ENCODE measurements at places on chromosomes 2 and 18.

- no peak for DNase-seq
These were observed 257.0 kb downstream of the DPP10 start for GRCh38 chr2:114699423-114699944.

DNA sequence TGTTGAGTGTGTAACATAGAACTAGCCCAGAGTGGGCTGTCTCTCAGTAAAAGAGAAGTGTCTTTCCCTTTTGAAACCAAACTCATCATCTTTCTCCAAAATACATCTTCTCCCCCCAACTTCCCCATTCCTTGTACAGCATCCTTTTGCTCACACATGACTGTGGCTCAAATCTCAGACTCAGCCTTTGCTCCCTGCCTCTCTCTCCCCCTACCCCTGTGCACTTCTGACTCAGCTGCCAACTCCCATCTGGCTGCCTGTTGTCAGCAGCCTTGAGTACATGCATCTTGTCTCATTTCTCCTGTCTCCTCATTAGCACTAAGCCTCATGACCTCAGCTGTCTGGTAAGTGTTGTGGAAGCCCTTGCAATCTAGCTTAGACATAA is 18.1 kb upstream of the MGAT4A start:
- DNase-seq: no peak

DNA sequence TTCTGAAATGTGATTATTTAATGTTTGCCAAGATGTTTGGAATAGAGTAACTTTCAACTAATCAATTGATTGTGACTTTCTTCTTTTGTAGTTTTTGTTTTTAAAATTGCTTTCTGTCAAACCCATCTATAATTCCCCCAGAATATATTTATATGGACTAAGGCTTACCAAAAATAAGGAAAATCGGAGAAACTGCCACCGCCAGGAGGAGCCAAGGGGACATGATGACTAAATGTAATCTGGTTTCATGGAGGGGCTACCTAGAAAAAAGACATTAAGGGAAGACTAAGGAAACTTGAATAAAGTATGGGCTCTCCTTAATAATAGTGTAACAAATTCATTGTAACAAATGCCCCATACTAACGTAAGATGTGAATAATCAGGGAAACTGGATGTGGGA is 19.5 kb downstream of the BOLA3 start:
- no peak for DNase-seq

GRCh38 chr18:50099725-50100407 is 95.1 kb downstream of the MYO5B start:
- no peak for DNase-seq

DNA sequence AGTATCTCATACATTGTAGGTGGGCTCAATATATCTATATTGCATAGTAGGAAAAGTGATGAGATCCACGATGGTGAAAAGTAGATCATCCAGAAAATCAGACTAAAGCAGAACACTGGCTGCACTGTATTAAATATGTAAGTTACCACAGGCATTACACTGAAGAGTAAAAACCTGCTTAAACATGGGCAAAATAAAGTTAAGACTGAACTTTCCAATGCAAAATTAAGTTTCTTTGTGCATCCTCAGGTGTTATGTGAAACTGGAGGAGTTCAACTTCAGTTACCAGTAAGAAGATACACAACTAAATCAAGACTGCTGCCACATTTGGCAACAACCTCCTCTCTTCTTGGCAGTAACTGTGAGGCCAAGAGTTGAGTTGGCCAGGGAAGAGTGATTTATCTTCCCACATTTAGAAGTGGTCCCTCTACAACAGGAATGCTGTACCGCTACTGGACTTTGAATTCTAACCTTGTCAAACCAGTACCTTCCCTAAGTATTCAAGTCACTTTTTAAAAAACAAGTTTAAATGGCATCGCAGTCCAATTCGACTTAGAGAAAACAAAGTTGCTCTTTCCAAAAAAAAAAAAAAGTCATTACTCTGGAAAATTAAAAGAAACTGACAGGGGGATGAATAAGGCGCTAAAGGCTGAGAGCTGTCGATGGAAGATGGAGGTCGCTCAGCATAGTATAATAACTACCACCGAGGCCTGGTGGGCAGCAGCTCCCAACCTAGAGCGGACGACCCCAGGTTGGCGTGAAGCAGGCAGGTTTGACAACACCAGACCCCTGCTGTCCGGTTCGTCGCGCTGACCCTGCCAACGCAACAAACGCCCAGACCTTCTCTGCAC is 1.1 kb downstream of the MAP4K3 start:
- DNase-seq: no peak

DNA sequence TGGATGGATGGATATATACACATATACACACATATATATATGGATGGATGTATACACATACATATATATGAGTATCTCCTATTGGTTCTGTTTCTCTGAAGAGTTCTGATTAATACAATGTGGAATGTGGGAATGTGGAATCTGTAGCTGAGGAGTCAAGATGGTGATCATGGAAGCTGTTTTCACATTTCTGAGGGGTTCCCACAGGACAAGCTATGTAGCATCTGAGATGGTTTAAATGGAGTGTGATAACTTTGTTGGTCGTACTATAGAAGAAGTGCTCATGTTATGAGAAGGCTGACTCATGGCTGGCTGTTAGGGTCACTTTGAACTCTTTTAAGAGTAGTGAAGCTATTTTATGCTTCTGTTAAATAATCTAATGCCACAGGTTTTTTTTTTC is 279.7 kb downstream of the MEIS1 start:
- DNase-seq: no peak

- peak; percentile 40 for DNase-seq
These were observed 13.9 kb downstream of the ARPC2 start for GRCh38 chr2:218230882-218231281.

DNA sequence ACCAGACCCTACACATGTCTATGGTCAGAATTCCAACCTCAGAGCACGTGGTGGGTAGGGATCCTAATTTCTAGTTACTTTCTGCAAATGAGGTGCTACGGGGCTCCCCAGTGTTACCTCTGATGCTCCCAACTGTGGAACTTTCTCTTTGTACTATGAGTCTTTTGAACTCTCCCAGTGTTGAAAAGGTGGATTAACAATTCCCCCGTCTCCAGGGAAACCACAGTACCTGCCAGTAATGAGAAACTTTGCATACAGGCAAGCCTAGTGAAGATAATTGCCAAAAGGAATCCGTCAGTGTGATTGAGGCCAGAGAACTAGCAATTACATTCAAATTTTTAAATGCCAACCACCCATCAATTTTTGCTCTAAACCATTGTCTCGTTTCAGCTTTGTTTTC is 129.0 kb upstream of the FOSL2 start:
- DNase-seq: no peak

DNA sequence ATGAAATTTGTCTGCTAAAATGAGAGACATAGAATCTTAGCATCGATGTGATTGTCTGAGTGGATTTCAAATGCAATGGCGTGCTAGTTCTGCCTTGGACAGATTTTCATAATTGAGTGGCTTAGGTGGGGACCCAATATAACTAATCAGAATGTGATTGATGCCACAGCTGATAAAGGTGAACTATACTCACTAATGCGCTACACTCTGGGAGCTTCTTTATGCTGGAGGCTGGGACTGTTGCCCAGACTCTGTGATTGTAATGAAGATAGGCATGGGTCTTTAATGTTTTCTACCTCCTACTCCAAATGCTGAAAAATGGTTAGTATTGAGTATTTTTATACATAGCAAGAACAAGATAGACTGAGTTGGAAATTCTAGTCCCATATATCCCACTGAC is 339.5 kb upstream of the SLC39A10 start:
- no peak for DNase-seq

DNA sequence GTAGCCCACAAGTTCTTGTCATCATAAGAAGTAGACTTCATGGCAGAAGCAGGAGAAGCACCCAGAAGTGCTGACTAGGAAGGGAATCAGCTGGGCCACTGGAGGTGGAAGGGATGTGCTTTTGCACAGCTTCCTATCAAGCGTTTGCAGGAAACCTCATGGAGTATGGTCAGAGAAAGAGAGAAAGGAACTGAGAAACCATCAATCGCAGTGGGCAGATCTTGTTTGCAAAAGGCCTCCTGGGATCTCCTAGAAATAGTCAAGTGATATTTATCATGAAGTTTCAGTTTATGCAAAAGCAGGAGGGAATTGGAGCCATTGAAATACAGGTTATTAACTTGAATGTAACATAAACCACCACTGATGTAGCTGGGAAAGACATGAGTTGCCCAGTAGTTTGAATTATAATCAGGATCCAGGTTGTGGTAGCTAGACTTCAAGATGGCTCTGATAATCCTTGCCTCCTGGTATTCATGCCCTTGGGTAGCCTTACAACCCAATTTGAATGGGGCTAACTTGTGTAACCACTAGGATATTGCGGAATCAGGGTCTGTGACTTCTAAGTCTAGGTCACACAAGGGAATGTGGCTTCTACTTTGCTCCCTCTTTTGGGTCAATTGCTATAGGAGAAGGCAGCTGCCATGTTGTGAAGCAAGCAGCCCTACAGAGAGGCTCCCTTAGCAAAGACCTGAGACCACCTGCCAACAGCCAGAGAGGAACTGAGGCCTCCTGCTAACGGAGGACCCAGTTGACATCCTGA is 69.8 kb upstream of the TCF4 start:
- no peak for DNase-seq

DNA sequence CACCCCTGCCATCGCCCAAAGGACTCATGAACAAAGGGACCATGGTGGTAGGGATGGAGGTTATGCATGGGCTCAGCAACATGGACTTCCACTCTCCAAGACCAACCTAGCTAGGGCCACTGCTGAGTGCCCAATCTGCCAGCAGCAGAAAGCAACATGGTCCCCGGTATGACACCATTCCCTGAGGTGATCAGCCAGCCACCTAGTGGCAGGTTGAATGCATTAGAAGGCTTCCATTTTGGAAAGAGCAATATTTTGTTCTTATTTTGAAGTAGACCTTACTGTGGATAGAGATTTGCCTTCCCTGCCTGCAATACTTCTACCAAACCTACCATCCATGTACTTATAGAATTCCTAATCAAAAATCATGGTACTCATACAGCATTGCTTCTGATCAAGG is 99.8 kb downstream of the METTL4 start:
- DNase-seq: no peak

DNA sequence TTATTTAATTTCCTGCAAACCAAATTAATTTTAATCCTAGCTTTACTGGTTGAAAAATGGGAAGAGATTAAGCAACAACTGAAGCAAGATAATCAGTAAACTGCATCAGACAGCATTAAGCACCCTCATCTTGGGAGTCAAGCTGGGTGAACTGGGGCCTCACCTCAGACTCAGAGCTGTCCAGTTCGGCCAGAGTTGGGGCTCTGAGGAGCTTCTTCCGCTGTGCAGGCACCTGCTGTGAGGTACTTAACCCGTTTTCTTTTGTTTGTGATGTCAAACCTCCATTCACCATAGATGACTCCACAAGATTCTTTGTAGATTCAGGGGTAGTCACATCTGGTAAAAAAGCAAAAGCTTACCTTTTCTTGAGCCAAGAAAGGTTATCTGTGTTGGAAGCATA is 71.8 kb downstream of the PRELID3A start:
- no peak for DNase-seq

DNA sequence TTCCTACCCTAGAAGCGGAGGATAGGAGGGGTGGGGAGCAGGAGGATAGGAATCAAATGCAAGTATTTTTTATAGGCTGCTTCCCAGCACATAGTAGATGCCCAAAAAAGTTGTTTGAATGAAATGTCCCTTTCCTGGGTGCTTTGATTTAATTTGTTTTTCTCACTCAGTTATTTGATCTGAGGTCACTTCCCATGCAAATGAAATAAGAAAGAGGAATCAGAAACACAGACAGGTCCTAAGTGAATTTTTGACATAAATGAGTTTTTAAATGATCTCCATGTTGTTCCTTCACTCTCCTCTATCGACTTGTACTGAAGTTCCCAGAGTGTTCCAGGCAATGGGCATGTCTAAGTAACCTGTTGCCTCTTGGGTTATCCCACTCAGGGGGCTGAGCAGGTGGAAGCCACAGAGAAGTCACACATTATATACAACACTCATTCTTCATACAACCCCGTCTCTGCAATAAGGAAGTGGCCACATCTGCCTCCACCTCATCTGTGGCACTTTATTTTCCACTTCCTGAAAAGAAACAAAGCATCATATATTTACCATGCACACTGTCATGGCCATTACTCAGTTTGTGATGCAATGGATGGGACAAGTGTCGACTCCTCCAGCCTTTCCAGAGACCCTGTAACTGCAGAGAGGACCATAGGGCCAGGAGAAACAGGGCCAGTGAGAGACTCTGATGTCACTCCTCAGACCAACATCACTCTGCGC is 81.9 kb upstream of the ZNF397 start:
- no peak for DNase-seq

GRCh38 chr2:230881840-230882239 is 17.1 kb downstream of the ITM2C start:
- no peak for DNase-seq

DNA sequence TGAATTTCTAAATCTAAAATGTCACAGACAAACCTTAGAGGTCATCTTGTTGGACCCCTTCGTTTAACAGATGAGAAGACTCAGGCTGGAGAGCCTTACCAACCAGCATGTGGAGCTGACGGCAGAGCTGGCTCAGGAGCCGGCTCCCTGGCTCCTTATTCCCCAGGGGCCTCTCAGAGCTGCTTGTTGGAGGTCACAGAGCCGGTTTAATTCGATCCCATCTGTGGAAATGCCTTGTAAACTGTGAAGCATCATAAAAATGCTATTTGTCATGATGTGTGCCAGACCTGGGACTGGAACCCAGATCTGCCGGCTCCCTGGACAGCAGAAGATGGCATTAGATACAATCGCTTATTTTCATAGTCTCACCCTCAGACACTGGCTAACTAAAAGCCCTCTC is 8.2 kb upstream of the CIB4 start:
- peak; percentile 25 for DNase-seq

GRCh38 chr2:144480285-144480684 is 39.6 kb downstream of the ZEB2 start:
- DNase-seq: no peak

DNA sequence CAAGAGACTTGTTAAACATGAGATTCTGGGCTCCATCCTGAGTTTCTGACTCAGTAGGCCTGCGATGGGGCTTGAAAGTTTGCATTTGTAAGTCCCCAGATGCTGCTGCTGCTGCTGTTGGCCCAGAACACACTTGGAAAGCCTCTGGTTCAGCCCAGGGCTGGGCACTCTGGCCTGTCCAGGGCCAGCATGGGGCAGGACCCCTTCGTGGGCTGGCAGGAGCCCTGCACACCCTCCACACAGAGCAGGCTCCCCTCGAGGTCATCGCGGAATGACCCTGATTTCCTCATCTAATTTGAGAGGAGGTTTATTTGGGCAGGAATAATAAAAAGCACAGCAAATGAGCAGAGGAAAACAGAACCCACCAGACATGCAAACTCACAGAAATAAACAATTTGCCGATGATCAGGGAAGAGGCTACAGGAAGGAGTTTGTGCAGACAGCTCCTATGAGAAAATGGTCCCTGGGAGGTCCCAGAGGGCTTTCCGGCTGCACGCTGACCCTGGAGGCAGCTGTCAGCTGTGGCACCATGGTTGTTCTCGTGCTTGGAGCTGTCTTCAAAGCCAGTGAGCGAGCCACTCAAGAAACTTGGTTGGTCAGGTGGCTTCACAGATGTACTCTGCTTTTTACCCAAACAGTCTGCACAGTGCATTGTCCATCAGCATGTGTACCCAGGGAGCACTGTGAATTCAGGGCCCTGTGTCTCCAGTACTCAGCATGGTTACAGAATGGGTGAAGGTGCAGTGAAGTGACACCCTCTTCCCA is 119.3 kb downstream of the GLI2 start:
- DNase-seq: no peak

GRCh38 chr2:158926478-158926948 is 41.9 kb upstream of the TANC1 start:
- DNase-seq: no peak

- DNase-seq: no peak
These were observed 279.7 kb upstream of the FIGN start for GRCh38 chr2:164015328-164016123.
